DMS79 treated with DMSO at 0.1 percent for 48 hours (cell line): ENCODE measurements at places on chromosomes 16 and 17.
A peak's percentile ranks its signal among the peaks of the same experiment; 100 is the strongest.

- DNase-seq: no peak
Measured at GRCh38 chr16:88911136-88911945, 44.9 kb upstream of the PABPN1L start.

- DNase-seq: no peak
Measured at GRCh38 chr17:69561462-69561861, 147.0 kb downstream of the MAP2K6 start.

- no peak for DNase-seq
Measured at GRCh38 chr16:31016018-31016417, 5.6 kb upstream of the STX1B start.

GRCh38 chr17:61009663-61010062 lies 332.0 kb downstream of the BCAS3 start:
- no peak for DNase-seq

DNA sequence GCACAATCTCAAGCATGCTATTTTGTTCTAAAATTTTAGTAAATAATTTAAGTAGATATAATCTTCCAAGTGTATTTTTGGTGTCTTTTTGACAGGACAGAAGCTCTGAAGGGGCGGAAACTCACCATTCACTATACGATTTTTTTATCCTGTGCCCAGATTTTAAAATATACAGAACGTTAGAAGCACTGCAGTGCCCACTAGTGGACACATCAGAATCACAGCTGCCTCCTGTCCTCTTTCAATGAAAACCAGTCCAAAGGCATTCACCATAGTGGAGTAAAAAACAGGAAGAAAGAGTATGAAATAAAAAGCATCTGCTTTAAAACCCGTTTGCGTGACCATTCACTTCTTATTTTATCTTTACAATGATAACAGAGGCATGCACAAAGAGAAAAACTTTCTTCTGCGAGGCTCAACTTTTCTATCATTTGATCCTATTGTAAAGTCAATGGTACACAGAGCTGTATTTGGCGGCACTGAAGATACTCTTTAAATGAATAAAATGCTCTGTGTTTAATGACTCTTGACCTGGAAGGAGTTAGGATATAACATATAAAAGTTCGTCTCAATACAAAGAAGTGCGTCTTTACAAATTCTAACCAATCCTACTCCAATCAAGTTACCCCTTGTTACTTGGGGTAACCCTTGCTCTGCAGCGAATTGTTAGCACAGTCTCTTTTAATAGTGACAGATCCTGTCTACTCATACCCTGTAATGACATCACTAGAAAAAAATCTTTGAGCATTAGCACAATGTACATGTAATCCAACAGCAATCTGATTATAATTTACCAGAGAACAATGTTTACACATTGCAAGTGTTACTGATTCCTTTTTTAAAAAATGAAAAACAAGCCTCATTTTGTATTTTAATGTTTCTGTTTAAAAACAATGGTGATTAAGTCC lies 339.8 kb upstream of the PSMD7 start:
- DNase-seq: peak; percentile 19

GRCh38 chr16:89505204-89506112 lies 2.7 kb upstream of the SPG7 start:
- peak; percentile 55 for DNase-seq

DNA sequence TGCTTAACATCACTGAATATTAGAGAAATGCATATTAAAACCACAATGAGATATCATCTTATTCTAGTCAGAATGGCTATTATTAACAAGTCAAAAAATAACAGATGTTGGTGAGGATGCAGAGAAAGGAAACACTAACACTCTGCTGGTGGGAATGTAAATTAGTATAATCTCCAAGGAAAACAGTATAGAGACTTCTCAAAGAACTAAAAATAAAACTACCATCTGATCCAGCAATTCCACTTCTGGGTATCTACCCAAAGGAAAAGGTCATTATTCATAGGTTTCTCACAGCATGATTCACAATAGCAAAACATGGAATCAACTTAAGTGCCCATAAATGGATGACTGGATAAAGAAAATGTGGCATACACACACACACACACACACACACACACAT lies 166.4 kb downstream of the CEP112 start:
- DNase-seq: no peak
